Activated naive CD4-positive, alpha-beta T cell treated with anti-CD3 and anti-CD28 coated beads for 36 hours (primary cell): ENCODE measurements at places on chromosomes 13 and 19.

DNA sequence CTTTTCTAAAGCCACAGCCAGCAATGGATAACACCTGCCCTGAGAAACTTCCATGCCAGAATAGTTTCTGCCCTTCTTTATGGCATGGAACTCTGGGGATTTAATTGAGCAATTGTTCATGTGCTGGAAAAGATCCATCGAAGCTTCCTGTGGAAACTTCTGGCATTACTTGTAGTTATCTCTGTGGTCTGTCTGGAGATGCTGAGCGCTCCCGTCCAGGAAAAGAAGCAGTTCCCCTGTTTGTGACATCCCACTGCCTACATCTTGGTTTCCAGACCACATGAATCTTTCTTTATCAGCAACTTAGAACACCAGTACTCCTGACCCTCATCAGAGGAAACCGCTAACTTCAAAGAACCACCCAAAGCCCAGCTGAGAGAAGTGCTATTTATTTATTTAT lies 24.6 kb downstream of the FLT1 start:
- DNase-seq, result no peak

- no peak for DNase-seq
These were observed 53.0 kb upstream of the URAD start for GRCh38 chr13:28041501-28041900.

DNA sequence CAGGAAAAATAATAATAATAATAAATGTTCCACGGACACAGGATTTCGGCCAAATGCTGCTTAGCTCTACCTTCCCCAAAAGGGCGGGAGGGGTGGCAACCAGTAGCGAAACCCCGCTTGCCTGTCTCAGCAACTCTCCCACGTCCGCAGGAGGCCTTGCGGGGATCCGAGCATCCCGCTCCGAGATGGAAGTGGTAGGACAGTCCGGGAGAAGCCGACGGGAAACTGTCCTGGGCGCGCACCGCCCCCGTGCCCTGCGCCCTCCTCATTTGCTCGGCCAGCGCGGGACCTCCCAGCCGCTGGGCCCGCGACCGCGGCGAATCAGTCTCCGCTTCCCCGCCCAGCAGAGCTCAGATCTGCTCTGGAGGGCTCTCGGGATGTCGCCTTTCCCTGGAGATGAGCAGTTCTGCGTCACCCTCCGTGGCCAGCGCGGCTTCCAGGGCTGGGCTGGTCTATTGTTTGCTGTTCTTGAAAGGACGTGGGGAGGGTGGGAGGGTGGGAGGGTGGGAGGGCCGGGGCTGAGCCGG lies 48.9 kb upstream of the PABPC3 start:
- no peak for DNase-seq

- no peak for DNase-seq
These were observed 441.0 kb downstream of the KLF12 start for GRCh38 chr13:73693215-73693614.

DNA sequence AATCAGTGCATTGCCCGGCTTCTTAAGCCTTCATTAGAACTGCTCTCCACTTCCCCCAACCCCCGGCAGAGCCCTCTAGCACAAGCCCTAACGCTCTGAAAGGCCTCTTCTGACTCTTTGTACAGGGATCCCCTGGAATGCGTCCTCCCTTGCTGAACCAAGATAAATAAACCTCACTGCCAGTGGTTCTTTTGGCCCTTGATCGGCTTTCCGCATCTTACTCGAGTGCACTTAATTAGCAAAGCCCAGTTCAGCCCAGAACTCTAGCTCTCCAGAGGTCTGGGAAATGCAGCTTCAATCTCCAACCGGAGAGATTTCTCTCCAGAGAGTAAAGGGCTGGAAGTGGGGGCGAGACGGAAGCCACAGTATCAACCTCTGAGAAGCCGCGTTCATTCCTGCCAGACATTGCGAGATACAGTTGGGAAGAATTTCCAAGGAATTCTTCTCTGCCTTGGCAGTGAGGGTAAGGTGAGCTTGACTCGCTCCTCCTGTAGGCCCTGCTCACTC lies 8.7 kb upstream of the ZNF444 start:
- no peak for DNase-seq

GRCh38 chr19:11814700-11815035 lies 595 bp downstream of the ZNF440 start:
- DNase-seq, result no peak

DNA sequence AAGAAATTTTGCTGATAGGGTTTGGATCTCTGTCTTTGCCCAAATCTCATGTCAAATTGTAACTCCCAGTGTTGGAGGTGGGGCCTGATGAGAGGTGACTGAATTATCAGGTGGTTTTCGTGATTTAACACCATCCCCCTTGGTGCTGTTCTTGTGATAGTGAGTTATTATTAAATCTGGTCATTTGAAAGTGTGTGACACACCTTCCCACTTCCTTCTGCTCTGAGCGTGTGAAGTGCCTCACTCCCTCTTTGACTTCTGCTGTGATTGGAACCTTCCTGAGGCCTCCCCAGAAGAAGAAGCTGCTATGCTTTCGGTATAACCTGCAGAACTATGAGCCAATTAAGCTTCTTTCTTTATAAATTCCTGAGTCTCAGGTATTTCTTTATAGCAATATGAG lies 632.0 kb downstream of the SLITRK5 start:
- no peak for DNase-seq

DNA sequence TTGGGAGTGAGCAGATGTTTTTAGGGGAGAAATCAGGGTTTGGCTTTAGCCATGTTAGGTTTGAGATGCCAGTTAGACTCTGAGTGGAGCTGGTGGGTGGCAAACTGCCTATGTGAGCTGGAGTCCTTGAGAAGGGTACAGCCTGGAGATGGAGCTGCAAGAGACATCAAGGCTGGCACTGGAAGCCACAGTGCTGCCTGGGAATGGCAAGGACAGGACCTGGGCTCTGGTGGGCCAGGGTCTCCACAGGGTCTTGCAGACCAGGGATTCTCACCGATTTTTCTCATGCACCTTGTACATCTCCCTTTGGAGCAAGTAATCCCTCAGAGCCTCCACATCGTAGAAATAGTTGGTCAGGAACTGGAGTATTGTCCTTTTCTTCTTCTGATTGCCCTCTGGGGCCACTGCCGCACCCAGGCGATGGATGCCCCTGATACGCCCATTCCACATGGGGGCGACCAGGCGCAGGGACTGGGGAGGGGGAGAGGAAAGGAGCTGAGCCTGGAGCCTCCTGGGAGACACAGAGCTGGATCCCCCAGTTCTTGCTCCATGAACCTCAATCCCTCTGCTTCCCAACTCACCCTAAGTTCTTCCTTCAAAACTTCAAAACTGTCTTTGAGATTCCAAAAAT lies 1.7 kb downstream of the DMAC2 start:
- DNase-seq, result no peak

- DNase-seq, result peak; percentile 61
These were observed 10.1 kb downstream of the AP2S1 start for GRCh38 chr19:46840498-46840942.

DNA sequence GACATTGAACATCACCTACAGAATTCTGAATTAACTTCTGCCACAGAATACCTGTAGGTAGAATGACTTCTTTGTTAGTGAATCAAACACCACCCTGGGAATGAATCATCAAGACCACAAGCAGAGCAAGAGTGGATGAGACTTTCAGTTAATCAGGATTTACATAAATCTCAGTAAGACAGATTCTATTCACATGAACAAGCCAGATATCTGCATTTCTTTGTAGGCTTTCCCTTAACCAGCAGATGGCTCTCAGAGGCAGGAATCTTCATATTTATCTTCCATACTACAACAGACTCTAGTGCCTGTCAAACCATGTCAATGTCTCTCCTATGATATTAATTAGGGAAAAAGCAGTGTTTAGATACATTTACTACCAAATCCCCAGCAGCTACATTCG lies 412.1 kb downstream of the KLF12 start:
- peak; percentile 35 for DNase-seq

DNA sequence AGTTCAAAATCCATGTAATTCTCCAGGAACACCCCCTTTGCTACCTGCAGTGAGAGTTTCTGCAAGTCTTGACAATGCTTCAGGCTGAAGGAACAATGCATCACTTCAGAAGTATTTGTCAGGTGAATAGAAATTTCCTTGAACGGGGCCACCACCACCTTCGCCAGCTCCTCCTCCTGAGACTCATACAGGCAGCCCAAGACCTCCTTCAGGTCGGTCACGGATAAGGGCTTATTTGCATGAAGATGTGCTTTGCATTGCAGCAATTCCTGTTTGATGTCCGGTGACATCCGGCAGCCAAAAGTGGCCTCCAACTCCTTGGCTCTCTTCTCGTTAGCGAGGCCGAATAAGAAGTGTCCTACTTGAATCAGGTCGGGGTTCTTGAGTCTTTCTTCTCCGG lies 8.4 kb downstream of the NLRP7 start:
- no peak for DNase-seq

- no peak for DNase-seq
These were observed 27.7 kb upstream of the ARGLU1 start for GRCh38 chr13:106595625-106596024.

- DNase-seq, result no peak
These were observed 8.6 kb downstream of the LYL1 start for GRCh38 chr19:13094106-13094504.

GRCh38 chr19:47786566-47786965 lies 8.1 kb downstream of the SELENOW start:
- DNase-seq, result no peak

DNA sequence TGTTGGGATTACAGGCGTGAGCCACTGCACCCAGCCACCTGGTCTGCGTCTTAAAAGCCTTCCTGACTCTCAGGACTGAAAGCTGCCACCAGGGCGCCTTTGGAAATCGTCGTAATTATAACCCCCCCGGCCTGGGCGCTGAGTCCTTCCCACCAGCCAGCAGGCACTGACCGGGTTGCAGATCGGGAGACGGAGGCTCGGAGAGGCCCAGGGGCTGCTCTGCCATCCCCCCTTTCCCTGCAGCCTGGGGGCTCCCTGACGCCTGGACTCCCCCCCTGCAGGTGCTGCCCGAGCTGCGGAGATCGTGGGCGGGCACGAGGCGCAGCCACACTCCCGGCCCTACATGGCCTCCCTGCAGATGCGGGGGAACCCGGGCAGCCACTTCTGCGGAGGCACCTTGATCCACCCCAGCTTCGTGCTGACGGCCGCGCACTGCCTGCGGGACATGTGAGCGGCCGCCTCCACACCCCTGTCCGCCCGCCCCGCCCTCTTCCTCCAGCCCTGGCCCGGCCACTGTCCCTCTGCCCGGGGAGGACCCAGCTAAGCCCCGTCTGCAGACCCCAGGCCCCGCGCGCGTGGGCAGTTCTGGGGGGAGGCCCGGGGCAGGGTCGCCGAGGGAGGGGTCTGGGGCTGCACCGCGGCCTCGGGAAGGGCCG lies 2.5 kb downstream of the PRTN3 start:
- no peak for DNase-seq

DNA sequence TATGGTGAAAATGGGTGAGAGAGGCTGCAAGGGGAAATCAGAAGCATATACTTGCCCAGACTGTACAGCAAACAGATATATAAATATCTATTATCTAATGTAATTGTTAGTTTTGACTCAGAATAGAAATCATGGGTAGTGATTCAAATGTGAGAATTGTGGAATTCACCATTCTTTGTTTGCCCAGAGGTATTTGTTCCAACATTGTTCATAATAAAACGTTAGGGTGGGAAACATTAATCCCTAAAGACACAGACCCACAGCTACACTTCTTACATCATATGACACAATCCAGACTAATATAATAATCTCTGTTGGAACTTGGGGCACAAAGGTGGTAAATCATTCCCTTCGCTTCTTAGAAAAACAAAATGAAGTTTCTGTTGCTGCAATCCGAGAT lies 646.5 kb upstream of the SLITRK6 start:
- no peak for DNase-seq
